ENCODE measurements at places on chromosomes 13 and 19.
A peak's percentile ranks its signal among the peaks of the same experiment; 100 is the strongest.

DNA sequence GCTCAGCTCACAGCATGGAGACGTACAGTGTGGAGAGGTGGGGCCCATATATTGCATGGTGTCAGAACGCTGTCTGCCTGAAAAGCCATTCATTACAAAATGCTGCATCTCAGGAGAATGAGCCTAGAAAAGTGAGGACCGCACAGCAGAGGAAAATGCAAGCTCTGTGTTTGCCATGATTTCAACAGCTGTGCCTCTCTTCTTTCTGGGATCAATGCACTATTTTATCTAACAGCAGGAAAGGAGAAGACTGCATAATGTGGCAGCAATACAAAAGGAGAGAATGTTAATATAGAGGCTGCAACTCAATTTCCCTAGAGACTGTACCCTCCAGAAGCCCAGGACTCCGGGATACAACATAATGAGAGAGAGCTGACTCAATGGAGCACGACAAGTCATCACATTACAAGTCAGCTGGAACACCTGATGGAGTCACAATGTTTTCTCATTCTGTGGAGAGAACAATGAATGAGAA is 368.0 kb downstream of the FGF14 start:
- no peak for DNase-seq

DNA sequence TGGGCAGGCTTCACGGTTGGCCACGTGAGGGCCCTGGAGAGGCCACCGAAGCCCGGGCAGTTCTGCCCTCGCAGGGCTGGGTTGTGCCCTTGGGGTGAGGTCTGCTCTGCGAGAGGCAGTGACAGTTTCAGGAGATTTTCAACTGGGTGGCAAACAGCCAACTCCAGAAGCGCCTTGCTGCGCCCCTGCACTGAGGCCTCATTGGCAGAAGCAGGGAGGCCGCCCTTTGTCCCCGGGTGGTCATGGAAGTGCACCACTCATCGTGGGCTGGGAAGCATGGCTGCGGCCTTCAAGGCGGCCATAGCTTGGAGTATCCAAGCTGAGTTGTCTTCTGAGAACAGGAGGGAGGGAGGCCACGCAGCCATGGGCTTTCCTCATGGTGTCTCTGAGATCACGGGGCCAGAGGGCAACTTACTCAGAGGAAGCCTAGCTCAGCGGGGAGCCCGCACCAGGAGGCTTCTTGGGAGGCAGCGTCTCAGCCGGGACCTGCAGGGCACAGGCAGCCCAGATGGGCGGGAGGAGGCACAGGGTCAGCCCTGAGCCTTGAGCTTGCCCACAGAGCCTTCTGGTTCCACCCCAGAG is 14.8 kb downstream of the PLEKHJ1 start:
- DNase-seq: no peak

GRCh38 chr19:7595466-7596133 is at the start of gene CAMSAP3:
CAMSAP3 (plus strand) TSS chr19:7595863; CDS start chr19:7596003, 140 bp downstream.
- DNase-seq: no peak

GRCh38 chr13:100987948-100988347 is 313.4 kb upstream of the TMTC4 start:
- no peak for DNase-seq

DNA sequence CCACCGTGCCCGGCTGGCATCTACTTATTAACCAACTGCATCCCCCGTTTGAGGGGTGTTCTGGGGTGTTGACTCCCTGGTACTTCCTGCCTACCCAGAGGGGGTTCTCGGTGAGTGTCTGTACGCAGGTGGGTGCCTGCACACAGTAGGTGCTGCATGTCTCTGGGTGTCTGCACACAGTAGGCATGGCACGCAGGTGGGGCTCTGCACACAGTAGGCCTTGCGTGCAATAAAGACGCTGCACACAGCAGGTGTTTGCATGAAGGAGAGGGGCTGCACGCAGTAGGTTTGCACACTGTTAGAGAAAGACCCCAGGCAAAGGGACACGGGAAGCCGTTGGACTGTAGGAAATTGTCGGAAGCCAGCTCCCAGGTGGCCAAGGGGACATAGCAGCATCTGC is 11.2 kb downstream of the GADD45B start:
- DNase-seq: no peak

DNA sequence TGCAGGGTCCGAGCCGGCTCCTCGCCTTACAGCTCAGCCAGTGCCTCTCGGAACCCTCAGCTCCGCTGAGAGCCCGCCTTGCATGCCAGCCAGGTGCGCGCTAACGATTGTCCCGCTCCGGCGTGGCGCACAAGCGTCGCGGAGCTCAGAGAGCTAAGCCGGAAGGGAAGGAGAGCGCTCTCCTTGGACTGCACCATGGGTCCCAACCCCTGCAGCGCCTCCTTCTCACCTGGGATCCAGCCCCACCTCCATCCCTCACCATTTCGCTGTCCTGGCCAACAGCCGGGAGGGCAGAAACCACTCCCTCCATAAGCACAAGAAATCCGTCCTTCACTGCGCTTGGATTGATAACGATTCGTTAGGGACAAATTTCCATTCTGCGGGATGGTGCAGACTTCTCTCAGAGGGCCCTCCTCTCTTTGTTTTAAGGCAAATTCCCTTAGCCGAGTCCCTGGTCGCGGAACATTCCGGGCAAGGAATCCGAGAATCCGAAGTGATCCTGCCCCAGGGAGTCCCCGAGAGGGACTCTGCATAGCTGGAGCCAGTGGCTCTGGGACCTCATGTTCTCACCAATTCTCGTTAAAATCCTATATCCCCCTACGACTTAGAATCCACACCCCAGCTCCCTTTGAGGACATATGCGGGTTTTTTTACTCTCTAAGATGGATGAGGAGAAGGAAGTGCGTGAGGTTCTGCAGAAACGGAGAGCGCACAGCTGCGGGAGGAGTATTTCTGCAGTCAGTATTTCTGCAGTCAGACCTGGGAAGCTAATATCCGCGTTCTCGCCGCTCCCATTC is 2.8 kb downstream of the GSX1 start:
- DNase-seq: no peak

GRCh38 chr19:56917998-56918397 is 77.5 kb upstream of the PEG3 start:
- DNase-seq: no peak

DNA sequence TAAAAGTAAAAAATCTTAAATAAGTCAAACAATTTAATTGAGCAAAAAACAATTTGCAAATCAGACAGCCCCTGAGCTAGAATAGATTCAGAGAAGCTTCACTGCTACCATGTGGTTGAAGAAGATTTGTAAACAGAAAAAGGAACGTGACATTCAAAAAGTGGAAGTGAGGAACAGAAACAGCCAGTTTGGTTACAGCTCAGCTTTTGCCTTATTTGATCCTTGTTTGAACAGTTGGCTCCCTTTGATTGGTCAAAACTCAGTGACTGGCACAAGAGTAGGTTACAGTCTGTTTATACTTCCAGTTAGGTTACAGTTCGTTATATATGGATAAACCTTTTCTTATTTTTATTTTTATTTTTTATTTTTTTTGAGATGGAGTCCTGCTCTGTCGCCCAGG is 5.8 kb downstream of the ZNF221 start:
- DNase-seq: no peak

DNA sequence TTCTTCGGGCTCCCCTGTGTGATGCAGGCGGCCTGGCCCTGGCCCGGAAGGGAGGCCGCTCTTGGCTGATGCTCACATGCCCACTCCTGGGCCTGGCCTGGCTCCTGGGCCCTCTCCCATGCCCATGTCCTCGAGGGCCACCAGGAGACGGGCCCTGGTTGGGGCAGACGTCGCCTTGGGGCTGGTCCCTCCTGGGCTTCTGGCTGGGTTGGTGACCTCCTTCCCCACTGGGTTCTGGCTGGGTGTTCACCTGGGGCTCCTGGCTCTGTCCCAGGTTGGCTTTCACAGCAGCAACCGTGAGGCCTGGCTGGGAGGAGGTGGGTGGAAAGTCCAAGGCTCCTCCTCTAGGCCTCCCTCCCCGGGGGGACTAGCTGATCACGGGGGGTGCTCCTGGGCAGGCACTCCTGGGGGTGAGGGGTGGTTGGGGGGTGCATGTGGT is 15.5 kb upstream of the SLC7A10 start:
- no peak for DNase-seq

- DNase-seq: no peak
Measured at GRCh38 chr13:98524793-98525192, 52.1 kb downstream of the STK24 start.

DNA sequence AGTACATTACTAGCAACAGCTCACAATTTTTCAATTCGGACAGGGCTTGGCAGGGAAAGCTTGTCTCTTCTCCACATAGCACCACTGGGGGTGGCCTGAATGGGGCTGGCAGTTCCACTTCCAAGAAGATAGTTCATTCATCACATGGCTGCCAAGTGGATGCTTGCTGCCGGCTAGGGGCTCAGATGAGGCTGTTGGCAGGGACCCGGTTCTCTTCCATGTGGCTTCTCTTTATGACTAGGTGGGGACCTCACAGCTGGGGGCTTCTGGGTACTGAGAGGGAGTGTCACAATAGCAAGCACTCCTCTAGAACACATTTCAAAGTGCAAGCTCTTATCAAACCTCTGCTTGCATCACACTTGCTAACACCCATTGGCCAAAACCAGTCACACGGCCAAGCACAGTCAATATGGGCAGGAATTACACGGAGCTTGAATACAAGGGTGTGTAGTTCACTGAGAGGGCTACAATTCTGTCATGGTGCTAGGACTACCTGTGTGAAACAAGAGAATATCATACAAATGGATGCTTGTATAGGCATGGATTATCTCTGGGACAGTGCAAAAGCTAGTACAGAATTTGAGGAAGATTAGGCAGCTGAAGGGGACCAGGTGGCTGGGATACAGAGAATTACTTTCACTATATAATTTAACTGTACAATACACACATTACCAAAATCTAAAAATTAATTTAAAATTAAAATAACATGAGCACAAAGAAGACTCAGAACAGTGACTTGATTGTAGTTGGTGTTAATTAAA is 32.3 kb downstream of the ATP7B start:
- DNase-seq: no peak

DNA sequence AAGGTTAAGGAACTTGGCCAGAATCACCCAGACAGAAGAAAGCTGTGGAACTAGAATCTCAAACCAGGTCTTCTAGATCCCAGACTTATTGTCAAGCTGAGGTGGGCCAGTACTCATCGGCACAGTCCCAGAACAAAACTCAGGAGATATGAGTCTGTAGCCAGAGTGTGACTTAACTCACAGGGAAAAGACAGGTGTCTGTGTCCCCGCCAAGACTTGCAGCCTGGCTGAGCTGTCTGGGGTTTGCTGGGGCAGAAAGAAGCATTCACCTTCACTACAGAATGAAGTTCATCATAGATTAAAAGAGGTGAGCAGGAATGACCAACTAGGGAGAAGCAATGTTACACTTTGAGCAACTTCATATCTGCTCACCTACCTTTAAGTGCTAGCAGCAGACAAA is 257.2 kb downstream of the FOXO1 start:
- DNase-seq: no peak

DNA sequence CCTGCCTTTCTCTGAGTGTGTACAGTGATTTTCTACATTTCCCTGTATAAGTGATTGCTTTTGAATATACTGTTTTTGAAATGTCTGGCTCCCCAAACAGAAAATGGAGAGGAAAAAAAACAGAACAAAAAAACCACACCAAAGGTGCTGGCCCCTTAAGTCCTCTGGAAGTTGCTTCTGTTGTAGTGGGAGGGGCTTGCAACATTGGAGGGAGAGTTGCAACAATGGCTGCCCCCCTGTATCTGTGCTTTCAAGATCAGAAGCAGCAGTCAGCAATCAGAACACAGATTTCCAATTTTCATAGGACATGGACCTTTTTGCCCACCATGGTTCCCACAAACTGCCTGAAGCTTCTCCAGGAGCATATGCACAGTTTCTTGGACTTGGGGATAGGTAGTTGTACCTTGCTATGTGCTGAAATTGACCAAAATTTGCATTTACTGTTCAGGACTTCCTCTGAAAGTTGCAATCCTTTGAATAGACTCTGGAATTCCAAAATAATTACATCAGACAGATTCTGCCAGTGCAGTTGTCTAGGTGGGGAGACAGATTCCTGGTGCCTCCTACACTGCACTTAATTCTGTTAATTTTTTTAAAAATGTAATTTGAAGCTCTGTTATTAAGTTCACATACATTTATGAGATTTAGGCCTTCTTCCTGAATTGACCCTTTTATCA is 13.8 kb downstream of the BIVM start:
- DNase-seq: no peak

DNA sequence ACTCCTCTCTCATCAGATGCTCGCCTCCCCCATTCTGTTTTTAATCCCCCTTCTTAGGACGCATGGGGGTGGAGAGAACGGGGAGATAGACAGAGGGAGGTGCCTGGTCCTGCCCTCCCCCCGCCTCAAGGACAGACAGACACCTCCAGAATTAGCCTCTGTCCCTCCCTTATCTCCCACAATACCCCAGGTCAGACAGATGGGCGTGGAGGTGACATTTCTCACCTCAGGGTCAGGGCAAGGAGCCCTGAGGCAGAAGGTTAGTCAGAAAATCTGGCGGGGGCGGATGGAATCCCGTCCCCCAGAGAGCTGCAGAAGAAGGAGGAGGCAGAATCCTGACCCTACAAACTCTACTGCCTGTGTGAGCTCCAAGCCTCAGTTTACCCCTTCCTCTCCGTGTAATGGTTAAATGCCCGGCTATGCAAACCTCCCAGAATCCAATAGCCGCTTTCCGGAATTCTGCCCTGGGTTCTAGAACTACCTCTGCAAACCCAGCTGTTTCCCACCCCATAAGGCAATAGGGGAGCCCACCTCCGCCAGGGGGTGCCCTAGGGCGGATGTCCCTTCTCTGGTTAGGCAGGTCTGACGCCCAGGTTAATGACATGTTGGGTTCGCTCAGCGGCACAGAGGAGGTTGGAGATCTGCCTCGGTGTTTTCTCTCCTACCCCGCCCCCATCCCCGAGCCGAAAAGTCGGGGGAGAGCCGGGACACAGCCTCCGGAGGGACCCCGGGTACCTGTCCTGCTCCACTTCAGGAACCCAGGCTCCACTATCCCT is 900 bp downstream of the PPP1R13L start:
- peak; percentile 40 for DNase-seq

- DNase-seq: peak; percentile 97
Measured at GRCh38 chr19:32674931-32675719, at the start of gene ANKRD27. ANKRD27 (minus strand) TSS chr19:32675180; CDS start chr19:32659015, 16,165 bp downstream.

DNA sequence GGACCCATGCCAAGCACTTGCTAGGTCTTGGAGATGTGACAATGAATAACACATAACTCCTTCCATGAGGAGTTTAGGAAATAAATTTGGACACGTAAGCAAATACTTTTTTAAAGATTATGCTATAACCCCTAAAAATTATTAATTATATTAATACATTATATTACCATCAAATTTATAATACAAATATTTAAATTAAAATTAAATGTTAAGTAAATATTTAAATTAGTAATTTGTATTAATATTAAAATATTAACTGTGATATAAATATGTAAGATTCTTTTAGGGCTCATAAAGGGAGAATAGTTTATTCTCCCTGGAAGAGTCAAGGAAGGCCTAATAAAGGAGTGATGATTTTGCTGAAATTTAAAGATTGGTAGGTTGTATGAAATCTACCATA is 121.1 kb downstream of the RAP2A start:
- DNase-seq: no peak
